ENCODE measurements at places on chromosomes 4 and X.

GRCh38 chr4:3302173-3302785 lies 9.5 kb downstream of the RGS12 start:
- DNase-seq, result peak; percentile 53

- no peak for DNase-seq
Measured at GRCh38 chrX:69080855-69081465, 84.3 kb downstream of the PJA1 start.

DNA sequence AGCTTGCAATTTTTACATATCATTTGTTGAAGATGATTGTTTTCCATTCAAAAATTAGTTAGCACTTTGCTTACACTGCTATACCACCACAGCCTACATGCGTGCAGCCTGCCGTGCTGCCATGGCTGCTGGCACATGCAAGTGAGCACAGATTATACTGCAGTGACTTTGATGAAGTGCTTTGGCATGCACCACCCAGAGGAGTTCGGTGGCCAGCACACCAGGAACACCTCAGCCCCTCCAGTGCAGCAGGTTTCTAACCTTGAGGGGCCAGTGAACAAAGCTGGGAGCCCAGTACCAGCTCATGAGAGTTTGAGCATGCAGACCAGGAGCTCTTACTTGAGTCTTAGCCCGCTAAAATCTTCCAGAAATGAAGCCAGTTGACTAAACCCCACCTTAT lies 431.5 kb downstream of the DACH2 start:
- no peak for DNase-seq

GRCh38 chrX:130097507-130098209 lies 12.6 kb downstream of the ELF4 start:
- no peak for DNase-seq

GRCh38 chr4:55866290-55866907 lies 13.0 kb downstream of the EXOC1 start:
- no peak for DNase-seq

GRCh38 chrX:114344756-114345349 lies 239.0 kb upstream of the HTR2C start:
- DNase-seq, result no peak

DNA sequence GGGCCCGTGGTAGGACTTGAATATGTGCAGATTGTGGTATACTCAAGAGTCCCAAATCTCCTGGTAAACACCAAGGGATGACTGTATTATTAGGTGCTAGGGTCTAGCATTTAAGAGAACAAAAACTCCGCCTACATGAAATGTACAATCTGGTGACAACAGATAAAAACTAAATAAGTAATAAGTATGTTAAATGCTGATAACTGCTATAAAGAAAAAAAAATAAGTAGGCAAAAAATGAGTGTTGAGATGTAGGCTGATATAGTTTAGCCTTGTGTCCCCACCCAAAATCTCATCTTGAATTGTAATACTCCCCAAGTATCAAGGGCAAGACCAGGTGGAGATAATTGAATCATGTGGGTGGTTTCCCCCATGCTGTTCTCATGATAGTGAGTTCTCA lies 23.4 kb downstream of the OTUD4 start:
- DNase-seq, result no peak

GRCh38 chr4:1045193-1045594 lies 33.8 kb downstream of the FGFRL1 start:
- DNase-seq, result no peak

DNA sequence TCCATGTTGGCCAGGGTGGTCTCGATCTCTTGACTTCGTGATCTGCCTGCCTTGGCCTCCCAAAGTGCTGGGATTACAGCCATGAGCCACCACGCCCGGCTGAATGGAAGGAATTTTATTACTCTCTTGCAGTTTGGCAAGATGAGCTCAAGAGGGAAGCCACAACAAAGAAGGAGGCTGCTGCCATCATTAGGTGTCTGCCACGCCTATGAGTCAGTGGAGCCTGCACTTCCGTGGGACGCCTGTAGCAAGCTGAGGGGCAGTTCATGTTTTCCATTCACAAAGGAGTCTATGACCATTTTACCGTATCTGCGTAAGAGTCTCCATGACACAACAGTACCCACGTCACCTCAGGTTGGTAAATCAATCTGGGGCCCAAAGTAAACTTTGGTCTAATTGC lies 51.2 kb upstream of the CHRNA9 start:
- DNase-seq, result peak; percentile 88

- DNase-seq, result no peak
Measured at GRCh38 chr4:23734000-23734399, 155.8 kb downstream of the PPARGC1A start.

- no peak for DNase-seq
Measured at GRCh38 chrX:153546386-153546785, 28.9 kb downstream of the ATP2B3 start.

- no peak for DNase-seq
Measured at GRCh38 chr4:76639288-76639687, 204.3 kb downstream of the SHROOM3 start.

DNA sequence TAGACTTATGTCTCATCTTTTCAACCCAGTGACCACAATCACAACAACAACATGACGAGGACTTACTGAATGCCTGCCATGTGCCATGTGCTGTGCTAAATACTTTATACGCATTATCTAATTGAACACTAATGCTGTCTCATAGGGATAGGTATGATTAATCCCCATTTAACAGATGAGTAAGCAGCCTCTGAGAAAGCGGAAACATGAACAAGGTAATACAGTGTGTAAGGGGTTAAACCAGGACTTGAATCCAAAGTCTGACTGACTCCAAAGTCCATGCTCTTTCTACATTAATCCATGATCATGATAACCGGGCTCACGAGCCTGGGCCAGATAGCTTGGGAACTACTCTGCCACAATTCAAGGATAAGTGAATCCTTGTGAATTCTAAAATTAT lies 105.3 kb upstream of the MBNL3 start:
- DNase-seq, result no peak

DNA sequence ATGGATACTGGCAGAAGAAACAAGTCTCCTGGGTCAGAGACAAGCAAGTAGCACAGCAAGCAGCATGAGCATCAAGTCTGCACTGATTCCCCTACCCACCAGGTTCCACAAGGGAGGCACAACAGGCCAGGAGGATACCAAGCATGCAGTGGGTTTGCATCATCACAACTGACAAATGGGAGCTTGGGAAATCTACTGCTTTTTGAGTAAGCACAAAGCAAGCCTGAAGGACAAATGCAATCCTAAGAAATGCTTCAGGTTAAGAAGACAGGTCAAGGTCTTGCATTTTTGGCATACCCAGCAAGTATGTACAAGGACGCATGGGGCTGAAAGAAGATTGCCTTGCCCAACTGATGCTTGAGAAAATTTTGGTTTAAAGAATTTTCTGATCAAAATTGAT lies 279.6 kb downstream of the PDGFC start:
- no peak for DNase-seq

DNA sequence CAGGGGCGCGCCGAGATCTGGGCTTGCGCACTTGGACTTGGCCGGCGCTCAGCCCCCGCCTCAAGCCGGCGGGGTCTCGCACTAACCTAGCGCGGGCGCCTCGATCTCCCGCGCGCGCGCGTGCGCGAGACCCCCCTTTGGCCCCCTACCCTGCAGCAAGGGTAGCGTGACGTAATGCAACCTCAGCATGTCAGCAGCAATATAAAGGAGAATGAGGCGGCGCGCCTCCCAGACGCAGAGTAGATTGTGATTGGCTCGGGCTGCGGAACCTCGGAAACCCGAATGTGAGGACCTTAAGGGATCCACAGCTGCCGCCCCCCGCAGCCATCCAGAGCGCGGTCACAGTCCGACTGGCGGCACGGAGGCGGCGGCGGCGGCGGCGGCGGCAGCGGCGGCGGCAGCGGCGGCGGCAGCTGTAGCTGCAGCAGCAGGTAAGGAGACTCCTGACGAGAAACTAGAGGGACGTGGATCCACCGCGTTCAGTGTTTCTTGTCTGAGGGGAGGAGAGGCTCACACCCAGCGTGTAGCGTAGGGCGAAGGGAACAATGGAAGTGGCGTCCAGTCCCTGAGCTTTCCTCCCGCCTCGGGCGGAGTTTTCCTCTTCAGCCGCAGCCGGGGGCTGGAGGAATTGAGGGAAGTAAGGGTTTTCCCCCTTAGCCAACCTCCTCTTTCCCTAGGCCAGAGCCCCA lies at the start of the genes SATL1 and ZNF711:
Gene SATL1, minus strand, starts transcription at position 19 of the 689 bp plus-strand sequence. CDS start 134,811 bp downstream, outside the sequence.
Gene ZNF711, plus strand, starts transcription at position 231 of the 689 bp plus-strand sequence. CDS start 3,582 bp downstream, outside the sequence.
- no peak for DNase-seq

GRCh38 chr4:87910795-87911194 lies 64.7 kb upstream of the SPP1 start:
- no peak for DNase-seq

DNA sequence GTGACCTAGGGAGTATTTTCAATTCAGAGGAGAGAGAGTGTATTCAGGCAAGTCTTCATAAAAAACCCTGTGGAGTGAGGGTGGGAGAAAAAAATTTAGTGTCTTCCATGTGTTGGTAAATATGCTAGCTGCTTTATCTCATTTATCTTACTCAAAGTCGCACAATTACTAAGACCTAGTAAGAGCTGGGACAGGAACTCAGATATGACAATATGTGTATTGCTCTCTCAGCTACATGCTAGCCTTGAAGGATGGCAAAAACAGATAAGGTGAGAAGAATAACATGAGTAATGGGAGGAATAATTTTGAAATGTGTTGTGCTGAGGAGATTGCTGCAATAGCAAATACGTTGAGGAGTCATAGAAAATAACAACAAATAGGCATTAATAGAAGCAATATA lies 458.6 kb downstream of the SH2D1A start:
- DNase-seq, result no peak

- DNase-seq, result no peak
Measured at GRCh38 chr4:145531859-145532258, 50.2 kb downstream of the SMAD1 start.

DNA sequence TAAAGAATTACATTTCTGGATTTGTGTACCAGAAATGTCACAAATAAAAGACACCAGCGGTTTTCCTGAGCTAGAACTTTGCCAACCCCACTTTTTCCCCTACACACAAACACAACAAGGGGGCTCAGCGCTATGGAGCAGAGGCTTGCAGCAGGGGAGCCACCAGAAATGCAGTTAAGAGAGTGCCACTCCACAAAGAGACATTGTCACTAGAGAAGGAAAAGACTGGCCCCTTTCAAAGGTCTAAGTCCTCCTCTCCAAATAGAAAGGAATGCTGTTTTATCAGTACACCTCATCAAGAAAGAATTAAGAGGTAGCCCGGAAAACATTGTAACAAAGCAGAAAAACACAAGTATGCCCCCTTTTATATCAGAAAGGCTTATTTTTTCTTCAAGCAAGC lies 419.5 kb downstream of the HNRNPD start:
- DNase-seq, result no peak

DNA sequence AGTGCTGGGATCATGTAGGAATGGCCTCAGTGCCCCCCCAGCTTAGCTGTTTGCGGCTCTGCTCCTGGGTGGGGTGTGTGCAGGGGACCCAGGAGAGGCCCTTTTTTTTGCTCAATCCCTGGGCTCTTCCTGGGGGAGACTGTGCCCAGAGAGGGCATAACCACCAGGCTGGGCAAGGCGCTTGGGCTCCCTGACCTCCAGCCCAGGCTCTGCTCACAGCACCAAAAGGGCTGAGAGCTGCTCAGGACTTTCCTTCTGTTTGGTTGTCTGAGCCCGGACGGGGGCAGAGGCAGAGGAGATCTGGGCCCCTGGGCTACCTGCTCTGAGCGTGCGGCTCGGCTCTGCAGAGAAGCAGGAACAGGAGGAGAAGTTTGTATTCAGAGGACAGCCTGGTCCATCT lies 64.7 kb downstream of the PSAPL1 start:
- no peak for DNase-seq

GRCh38 chr4:140343303-140343702 lies 30.1 kb upstream of the SCOC start:
- DNase-seq, result no peak

GRCh38 chr4:23290656-23291055 lies 597.9 kb downstream of the GBA3 start:
- no peak for DNase-seq

DNA sequence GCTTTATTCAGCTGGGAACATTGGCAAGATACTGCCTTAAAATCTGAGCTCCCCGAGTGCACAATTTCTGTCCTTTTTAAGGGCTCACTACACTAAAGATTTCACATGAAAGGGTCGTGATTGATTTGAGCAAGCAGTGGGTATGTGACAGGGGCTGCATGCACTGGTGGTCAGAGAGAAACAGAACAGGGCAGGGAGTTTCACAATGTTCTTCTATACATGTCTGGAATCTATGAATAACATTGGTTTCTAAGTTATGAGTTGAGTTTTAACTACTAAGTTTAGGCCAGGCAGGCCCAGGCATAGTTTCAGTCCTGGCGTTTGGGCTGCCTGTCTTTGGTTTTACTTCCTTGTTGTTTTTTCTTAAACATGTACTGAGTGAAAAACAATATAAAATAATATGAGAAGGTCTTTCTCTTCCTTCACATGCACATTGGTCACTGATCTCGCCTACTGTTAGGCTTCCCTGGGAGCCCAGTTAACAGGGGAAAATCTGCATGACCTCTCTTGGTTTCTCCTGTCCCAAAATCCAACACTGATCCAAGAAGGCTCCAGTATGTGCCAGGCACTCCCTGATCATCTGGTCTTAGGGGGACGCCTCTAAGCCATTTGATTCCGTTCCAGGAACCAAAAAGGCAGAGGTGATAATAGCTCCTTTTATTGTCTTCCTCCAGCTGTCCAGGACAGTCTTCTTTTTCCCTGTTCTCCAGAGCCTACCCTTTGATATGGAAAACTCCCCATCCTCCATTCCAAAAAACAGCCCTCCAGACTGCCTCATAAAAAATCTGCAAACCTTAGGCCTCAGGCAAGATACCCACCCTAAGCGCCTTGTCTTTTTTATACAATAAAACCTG lies at the start of gene UGT2B17:
Gene UGT2B17, minus strand, starts transcription at position 51 of the 854 bp plus-strand sequence. CDS start 7,838 bp downstream, outside the sequence.
- DNase-seq, result no peak

DNA sequence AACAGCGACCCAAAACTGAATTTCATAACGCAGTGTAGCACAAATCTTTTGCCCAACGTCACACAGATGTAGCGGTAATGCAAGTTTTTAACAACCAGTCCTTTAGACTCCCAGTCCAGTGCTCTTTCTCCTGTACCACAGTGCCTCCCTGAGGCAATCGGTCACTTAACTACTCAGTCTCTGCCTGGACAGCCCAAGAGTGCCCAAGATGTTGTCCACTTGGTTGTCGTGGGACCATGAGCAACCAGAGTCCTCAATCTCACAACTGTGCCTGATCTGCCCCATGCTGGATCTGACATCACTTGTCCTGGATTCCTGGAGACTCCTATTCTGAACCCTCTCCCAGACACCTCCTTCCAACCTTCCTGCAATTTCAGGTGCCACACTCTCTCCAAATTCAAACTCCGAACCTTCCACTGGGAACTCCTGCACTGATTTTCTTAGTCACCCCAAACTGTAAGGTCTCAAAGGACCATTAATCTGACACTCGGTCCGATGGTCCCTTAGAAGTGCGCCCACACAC lies 702 bp downstream of the MMGT1 start:
- no peak for DNase-seq

DNA sequence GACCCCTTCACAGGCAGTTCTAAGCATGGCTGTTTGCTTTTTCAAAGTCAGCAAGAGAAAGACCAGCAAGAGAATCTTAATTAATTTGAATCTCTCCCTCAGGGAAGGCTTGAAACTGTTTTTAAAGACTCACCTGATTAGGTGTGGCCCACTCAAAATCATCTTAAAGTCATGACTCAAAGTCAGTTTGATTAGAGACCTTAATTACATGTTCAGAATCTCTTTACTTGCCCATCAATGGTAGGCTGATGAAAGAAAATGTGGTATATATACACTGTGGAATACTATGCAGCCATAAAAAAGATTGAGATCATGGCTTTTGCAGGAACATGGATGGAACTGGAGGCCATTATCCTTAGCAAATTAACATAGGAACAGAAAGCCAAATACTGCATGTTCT lies 247.5 kb upstream of the PRKX start:
- DNase-seq, result no peak
